ENCODE measurements at places on chromosomes 1 and 21.

- DNase-seq, result no peak
Observed at GRCh38 chr21:25942135-25942534, 207.4 kb downstream of the GABPA start.

GRCh38 chr1:230068621-230068873 is 1.5 kb downstream of the GALNT2 start:
- no peak for DNase-seq

- DNase-seq, result no peak
Observed at GRCh38 chr1:204984499-204984898, 58.5 kb upstream of the CNTN2 start.

- no peak for DNase-seq
Observed at GRCh38 chr1:232985882-232986526, 35.6 kb downstream of the NTPCR start.

DNA sequence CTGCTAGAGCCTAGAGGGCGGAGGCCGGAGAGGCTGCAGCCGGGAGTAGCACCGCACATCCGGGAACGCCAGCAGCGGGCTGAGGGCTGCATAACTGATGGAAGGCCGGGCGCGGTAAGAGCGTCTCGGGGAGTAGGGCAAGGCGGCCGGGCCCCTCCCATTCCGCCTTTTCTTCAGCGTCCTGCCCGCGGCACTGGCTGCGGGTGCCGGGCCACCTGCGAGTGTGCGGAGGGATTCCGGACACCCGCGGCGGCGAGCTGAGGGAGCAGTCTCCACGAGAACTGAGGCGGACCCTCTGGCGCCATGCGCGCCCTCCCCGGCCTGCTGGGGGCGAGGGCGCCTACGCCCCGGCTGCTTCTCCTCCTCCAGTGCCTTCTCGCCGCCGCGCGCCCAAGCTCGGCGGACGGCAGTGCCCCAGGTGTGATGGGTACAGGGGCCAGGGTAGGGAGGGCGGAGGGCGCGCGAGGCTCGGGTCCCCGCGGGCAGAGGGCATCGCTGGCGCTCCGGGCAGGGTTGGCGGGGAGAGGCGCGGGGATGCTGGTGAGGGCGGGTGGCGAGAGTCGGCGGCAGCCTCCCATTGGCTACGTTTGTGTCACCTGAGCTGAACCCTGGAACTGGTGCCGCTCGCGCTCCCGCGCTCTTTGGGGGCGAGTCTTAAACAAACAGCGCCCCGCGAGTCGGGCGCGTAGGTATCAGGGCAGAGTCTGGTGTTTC is 334.4 kb downstream of the SRGAP2C start:
- DNase-seq, result peak; percentile 84

DNA sequence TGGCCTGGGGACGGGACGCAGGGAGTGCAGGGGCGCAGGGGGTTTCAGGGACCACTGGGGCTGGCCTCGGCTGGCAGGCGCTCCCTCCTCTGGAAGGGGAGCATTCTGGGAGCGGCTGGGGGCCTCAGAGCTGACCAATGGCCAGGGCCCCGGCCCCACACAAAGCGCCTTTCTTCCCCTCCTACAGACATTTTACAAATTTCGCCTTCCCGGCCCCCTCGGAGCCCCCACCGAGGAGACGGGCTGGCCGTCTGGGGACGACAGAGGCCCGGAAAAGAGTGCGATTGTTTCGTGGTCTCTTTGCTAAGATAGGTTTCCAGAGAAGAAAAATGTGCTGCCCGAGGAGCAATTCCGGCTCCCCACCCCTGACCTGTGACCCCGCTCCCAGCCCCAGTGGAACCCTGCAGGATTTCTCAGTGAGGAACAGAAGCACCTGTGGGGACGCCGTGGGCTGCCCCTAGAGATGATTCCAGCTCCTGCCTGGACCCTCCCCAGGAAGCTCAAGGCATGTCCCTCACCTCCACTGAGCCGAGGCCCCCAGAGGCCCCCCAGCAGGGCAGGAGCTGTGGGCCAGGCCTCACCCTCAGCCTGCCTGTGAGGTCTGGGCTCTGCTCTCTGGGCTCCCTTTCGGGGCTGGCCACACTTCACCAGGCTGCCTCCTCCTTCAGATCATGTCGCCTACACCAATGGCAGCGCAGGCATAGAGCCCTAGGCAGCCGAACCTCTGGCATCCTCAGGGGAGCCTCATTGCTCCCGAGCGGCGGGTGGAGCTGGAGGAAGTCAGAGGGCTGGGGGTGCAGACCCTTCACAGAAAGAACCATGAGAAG is 15.0 kb upstream of the PLEKHG5 start:
- DNase-seq, result no peak

- no peak for DNase-seq
Observed at GRCh38 chr1:197738927-197739326, 36.4 kb downstream of the DENND1B start.

GRCh38 chr21:35586305-35586704 is 474.0 kb downstream of the SETD4 start:
- no peak for DNase-seq

GRCh38 chr1:193456811-193457280 is 270.4 kb upstream of the B3GALT2 start:
- DNase-seq, result no peak

DNA sequence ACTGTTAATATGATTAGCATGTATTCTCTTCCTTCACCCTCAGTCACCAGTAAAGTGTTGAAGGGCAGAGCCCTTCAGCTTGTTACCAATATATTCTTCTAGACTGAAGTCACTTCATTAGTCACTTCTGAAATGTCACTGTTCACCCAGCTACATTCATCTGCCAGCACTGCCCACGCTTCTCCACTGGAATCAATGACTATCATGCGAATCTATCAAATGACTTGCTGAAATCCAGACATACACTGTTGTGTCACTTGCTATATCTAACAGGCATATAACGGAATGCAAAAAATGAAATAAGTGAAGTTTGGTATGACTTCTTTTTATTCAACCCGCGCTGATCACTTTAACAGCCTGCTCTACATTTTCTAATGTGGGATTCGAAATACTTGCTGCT is 16.1 kb downstream of the FH start:
- no peak for DNase-seq

DNA sequence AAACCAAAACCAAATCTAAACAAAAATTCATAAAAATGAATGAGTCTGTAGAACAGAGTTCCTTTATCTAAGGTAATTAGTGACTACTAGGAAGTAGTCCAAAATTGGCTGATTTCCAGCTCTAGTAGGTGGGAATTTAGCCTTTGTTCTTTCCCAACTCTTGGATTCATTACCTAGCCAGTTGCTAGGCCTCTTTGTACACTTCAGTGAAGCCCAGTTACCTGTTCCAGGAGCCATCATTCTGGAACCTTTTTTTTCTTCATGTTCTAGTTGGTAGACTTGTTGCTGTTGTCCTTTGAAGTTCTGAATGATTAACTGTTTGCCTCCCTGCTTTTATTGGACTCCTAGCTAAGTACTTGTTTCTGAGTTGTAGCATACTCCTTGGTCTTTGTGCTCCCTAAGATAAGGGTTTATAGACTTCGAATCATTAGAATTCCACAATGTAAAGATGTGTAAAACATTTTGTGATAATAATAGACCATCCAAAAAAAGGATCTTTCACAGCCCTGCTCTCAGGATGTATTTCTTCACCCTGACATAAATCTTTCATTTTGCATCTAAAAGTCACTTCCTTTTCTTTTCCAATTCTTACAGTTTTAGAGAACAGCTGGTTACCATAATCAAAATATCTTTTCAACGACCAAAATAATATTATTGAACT is 9.8 kb downstream of the PLA2G4A start:
- no peak for DNase-seq

DNA sequence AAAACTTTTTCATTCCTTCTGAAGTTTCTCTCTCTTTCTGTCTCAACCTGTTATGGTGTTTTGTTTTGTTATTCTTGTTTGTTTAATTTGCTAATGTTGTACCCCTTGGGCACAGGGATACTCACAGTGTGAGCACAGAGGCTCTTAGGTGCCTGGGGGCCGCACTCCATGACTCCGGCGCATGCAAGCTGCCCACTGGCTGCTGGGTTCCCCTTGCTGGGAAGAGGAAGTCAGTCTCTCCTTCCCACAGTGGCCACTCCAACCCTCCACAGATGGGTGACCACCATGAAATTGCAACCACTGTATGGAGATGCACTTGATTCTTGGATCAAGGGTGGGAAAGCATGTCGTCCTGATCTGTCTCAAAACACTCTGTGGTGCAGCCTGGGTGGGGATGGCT is 4.6 kb upstream of the CD1A start:
- no peak for DNase-seq

DNA sequence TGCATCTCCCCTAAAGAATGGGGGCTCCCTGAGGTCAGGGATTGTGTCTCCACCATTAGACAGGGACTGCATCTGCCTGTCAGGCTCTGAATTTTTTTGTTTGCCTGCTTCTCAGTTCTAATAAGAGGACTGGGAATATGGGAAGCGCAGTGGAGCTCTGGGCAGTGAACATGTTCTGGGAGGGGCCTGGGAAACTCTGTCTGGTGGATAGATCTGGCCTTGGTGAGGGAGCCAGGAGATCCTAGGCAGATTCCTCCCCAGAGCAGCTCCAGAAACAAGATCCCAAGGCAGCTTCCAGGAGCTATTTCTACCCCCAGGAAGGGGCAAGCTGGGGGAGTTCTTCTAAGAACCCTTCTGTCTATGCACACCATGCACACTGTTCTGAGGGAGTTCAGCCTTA is 12.6 kb upstream of the MYOG start:
- no peak for DNase-seq

DNA sequence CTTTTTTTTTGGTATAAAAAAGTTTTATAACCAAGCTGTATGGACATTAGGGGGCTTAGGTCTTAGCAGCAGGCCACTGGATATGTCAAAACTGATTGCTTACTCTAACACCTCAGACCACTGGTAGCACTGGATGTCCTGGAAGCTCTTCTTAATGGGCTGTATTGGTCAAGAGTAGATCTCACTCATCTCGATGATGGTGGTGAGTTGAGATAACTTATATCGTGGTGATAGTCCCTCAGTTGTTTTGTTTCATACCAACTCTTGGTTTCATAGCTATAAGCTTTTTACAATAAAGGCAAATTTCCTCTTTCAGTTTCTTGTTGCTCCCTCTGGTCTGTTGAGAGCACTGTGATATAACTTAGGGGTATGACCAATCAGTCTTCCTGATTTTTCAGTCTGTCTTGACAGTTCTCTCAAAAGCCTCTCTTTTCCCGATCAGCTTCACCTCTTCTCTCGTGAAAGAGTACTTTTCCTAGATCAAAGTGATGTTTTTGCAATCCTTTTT is 9.7 kb upstream of the AGO1 start:
- DNase-seq, result no peak

DNA sequence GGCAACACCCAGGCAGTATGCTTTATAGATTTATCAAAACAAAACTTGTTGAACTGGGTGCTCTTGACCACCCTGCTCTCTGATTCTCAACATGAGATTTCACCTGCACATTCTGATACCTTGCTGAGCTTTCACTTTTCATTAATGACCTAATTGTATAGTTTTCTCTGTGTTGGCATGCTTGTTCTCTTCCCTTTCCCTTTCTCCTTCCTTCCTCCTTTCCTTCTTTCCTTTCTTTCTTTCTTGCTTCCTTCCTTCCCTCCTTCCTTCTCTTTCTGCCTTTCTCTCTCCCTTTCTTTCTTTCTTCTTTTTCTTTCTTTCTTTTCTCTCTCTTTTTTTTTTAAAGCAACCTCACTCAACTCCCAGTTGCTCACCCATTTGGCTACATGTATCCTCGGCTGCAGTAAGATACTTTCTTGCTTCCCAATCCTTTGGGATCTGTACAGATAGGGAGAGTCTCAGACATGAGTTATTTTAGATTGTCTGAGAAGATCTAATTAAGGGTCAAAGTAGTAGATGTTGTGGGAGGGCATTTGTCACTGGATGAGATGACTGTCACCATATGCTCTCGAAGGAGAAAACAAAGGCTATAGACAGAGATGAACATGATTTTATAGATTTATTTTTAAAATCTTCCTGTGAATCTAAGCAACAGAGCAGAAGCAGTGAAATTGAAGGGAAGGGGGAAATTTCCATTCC is 458.0 kb downstream of the USP25 start:
- DNase-seq, result no peak

- DNase-seq, result no peak
Observed at GRCh38 chr1:30185809-30186208, 537.6 kb downstream of the MATN1 start.

DNA sequence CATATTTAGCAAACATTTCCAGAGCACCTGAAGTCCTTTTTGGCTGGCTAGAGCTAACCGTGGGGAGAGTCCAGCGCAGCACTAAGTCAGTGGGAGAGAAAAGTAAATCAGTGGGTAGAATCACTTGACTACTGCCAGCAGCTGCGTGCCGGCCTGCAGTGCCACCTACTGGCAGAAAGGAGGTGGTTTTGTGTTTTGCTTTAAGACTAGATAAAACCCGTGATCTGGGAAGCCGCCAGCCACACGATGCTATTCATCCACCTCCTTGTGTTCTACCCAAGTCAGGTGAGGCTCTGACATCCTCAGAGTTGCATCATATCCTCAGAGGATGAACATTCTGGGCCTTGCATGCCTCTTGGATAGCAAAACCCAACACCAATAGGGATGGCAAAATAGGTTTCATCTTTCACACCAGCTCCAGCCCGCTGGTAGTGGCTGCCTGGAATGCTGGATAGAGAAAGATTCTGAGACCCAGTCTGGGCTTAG is 14.1 kb upstream of the HEYL start:
- peak; percentile 70 for DNase-seq

DNA sequence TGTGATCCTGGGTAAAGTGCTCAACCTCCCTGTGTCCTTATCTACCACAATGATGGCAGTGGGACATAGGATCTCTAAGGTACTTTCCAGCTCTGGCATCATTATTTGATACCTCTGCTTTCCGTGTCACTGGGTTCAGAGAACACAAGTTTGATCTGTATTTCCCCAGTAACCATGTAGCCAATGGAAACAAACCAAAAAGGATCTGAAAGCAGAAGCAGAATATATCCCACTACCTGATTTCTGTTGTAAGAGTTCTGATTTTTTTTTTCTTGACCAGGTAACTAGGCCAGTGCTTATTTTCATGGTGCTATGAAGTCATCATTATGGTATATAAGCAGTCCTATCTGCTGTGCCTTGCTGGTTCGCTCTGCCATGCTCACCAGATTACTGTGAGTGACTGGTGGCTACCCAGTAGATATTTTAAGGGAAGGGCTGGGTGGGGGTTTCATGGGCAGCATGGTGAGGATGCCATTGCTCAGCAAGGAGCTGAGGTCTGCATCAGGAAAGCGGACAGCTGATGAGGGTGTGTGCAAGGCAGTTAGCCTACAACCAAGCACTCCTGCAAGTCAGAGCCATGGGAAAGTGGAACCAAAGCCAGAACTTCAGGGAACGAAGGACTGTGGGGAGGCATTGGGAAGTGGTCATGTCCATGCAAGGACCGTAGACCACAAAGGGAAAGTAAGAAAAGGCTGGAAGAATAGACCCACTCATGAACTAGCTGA is 104.9 kb upstream of the EDEM3 start:
- DNase-seq, result no peak

DNA sequence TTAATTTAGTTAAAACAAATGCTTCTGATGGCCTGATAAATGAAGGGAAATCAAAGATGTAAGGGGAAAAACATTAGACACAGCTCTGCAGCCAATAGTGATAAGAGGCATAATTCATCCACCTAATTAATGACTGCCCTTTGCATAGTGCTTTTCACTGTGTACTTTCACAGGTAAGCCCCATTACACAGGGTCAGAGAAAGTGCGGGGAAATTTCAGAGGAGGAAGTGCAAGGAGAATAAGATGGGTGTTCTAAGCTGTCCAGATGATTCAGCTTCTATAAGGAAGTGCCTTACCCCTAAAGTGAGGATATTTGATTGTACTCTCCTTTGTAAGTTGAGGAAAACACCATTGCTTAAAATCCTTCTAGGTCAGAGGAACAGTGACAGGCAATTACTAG is 88.0 kb downstream of the NR5A2 start:
- DNase-seq, result no peak

GRCh38 chr1:67719329-67720196 is 34.6 kb downstream of the GADD45A start:
- no peak for DNase-seq

Data from activated CD4-positive, alpha-beta T cell treated with anti-CD3 and anti-CD28 coated beads for 4 hours (primary cell).